ENCODE measurements at places on chromosomes 2 and 18.

DNA sequence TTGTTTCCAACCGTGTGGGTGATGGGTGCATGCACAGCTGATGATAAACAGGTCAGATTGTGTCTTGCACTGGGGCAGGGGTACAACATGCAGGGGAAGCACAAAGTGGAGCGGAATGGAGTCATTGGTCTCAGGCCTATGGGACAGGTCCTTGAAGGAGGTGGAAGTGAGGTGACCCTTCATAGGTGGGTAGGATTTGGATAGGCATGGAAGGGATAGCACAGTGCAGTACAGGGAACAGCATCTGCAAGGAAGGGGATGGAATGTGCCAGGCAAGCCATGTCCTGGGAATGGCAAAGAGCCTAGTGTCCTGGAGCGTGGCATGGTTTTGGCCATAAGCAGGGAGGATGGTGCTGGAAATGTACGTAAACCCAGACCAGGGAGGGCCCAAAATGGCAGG is 143.9 kb downstream of the CAPN13 start:
- DNase-seq: no peak

- no peak for DNase-seq
Measured at GRCh38 chr2:237752761-237753165, 45.8 kb upstream of the RBM44 start.

DNA sequence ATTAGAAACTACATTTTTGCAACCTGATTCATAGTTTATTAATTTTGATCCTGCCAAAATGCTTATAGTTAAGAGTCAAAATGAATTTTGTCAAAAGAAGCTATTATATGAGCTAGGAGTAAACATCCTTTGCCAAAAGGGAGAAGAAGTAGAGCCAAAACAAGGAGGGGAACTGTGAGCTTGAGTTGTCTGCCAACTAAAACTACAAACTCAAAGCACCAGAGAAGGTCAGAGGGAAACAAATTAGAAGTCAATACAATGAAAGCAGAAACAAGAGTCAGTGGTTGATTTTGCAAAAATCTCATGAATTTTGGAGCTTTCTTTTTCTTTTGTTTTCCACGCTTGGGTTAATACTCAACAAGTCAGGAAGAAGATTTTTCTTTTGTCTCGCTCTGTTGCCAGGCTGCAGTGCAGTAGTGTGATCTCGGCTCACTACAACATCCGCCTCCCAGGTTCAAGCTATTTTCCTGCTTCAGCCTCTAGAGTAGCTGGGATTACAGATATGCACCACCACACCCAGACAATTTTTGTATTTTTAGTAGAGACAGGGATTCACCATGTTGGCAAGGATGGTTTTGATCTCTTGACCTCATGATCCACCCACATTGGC is 508.5 kb downstream of the RIT2 start:
- no peak for DNase-seq

DNA sequence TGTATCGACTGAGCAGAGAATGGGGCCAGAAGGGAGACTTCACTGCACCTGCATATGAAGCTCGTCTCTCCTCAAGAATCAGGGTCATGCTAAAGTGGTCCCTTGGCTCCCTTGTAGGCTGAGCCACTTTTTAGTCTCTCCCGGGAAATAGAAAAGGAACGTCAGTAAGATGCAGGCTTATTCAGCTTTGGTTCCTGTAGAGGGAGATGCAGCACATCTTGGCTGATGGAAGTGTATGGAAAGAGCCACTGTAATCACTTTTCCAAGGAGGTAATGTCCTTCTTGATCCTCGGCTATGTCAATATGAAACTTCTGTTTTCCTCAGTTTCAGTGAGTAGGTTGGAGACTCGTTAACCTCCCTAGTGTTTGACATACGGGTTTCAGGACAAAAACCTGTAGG is 235.2 kb downstream of the GCA start:
- no peak for DNase-seq

GRCh38 chr2:68436270-68436669 is 30.8 kb downstream of the FBXO48 start:
- no peak for DNase-seq

DNA sequence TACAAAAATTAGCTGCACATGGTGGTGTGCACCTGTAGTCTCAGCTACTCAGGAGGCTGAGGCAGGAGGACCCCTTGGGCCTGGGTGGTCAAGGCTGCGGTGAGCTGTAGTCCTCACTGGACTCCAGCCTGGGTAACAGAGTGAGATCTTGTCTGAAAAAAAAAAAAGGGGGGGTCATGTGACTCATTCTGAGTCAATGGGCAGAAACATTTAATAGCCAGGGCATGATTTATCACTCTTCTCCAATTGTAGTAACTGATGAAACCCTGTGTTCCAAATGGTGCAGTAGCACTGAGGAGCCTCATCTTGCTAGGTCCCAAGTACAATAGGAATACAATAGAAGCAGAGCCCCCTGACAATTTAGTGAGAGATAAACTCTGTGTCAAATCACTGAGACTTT is 78.9 kb upstream of the CCDC68 start:
- DNase-seq: no peak

DNA sequence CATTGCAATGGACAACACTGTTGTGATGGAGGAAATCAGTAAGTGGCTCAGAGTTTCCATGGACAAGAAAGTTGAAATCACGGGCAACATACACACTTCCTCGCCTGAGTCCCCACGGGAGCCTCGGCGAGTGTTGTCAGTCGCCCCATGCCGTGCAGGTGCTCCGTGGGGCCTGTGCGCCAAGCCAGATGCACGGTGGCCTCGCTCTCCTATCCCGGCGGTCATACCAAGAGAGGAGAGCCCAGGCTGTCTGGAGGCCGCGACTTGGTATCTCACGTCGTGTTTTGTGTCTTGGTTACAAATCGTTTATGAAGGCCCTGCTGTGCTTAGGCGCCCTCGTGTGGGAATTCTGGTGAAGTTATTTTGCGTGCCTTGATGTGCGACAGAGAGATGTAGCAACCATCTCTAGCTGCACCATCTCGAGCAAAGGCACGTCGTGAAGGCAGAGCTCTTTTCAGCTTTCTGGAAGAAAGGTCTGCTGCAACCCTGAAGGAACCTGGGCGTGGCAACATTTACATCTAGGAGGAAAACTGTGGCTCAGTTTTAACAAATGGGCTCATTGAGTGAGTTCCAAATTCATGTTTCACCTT is 21.8 kb downstream of the ATG4B start:
- no peak for DNase-seq

DNA sequence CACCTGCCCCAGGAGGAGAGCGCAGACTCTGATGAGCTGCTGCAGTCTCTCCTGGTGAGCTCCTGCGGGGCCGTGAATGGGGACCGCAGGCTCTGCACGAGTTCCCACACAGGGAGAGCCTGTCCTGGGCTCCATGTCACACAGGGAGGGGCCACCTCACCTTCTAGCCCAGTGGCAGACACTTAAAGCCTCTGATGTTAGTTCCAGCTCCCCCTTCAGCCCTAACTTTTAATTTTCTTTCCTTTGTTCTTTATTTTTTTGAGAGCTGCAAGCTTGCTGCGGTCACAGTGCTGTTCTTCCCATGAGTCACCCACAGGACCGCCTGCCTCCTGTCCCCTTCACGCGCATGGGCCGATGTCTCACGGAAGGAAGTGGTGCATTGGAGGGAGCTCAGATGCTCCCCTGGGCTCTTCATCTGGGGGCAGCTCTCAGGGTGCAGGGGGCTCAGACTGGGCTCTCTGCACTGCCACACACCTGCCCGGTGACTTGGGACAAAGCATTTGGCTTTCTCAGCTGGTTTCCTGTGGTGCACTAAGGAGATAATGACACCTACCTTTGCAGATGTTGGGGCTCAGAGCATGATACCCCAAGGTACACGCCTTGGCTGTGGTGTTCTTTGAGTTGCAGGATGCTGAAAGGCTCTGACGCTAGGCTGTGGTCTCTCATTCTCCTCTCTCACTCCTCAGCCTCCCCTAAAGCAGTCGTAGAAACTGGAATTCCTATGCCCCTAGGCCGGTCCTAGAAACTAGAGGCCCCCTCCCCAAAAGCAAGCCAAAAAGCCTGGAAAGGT is 37.2 kb upstream of the PXDN start:
- DNase-seq: no peak
